Posterior cingulate gyrus (tissue), 11 donors: ENCODE measurements at places on chromosomes 13 and 19.

- DNase-seq, result peak; percentile 89
Observed at GRCh38 chr13:111005808-111006505, 91.1 kb upstream of the ANKRD10 start.

DNA sequence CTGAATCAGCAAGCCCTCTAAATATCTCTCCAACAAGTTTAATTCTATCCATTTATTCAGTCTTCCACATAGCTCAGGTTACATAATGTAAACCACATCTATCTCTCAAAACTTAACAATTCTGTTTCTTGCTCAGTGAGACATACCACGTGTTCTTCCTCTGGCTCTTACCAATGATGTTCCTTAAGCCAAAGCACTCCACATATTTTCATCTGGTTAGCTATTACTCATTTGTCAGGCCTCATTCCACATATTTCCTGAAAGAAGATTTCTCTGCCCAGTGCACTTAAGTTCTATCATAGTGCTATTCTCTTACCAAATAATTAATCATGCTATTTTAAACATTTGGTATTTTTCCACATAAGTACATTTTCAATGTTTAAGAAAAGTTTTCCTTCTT lies 403.3 kb upstream of the ATXN8OS start:
- no peak for DNase-seq

GRCh38 chr19:4375164-4376027 lies 25.0 kb downstream of the SH3GL1 start:
- peak; percentile 94 for DNase-seq

DNA sequence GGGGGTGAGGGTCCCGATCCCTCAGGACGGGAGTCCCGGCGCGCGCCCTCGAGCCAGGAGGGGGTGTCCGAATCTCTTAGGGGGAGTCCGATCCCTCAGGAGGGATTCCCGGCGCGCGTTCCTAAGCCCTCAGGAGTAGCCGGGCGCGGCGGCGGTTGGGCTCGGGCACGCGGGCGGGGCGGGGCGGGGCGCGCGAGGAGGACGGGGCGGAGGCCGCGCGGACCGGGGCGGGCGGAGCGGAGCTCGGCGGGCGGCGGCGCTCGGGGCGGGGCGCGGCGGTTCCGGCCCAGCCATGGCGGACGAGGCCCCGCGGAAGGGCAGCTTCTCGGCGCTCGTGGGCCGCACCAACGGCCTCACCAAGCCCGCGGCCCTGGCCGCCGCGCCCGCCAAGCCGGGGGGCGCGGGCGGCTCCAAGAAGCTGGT lies at the start of gene CUL4A:
Gene CUL4A, plus strand, starts transcription at position 278 of the 423 bp plus-strand sequence. Its CDS starts 15 bp downstream, at position 293.
- DNase-seq, result peak; percentile 88

GRCh38 chr19:16074488-16075365 lies 1.6 kb upstream of the TPM4 start:
- DNase-seq, result no peak

GRCh38 chr19:31500946-31501345 lies 151.7 kb upstream of the TSHZ3 start:
- DNase-seq, result peak; percentile 71

DNA sequence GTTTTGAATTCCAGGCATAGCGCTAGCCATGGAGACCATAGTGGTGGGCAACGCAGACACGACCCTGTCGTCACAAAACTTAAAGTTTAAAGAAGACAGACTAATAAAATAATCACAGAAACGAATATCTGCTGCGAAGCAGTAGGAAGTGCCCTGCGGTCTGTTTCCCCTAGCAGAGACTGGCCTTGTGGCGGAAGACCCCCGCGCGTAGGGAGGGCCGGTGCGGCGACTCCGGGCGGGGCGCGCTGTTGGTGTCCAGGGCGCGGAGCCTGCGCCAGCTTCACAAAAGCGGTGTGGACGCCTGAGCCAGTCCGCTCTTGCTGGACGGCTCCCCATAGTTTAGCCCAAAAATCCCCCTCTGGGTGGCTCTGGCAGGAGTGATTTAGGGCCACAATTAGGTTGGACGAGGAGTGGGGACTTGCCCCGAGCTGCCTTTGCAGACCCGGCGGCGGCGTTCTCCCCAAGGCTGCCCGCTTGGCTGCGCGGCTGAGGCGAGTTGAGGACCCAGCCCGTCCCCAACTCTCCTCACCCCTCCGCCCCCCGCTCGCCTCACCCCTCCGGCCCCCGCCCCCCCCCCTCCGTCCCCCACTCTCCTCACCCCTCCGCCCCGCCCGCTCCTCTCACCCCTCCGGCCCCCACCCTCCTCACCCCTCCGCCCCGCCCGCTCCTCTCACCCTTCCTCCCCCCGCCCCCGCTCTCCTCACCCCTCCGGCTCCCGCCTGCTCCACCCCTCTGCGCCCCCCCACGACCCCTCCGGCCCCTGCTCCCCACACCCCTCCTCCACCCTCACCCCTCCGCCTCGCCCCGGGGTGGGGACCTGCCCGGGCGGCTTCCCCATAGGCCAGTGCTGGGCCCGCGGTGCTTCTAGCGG lies 14.2 kb upstream of the LATS2 start:
- no peak for DNase-seq

DNA sequence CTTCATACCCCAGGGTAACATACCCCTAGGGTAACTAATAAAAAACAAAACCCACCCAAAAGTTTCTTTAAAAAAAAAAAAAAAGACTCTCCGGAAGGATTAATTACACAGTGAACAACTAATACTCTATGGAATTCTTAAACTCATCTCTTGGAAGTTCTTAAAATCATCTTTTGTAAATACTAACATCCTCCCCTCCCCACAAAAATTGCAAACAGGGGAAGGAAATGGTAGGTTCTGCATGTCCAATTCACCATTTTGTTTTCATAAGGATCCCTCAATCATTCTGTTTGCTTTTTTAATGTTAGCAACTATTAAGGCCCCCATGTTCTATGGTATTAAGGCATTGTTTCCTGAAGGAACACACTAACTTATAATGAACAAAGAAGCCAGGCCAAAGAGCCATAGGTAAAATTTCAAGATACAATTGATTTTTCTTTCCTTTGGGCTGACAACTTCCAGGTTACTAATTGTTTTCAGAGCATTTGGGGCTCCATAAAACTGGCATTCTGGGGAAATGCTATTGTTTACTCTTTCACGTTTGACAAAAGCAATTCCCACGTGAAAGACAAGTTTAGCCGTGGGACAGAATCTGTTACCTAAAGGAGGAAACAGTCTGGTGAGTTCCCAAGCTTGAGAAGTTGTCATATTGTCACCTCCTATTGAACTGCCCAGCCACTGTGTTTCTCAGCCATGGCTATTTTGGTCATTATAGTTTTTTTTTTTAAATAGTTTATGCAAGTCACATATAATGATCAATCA lies 107.0 kb downstream of the FLT1 start:
- no peak for DNase-seq

- peak; percentile 96 for DNase-seq
Observed at GRCh38 chr19:35124098-35125060, 8.8 kb downstream of the FXYD3 start.

GRCh38 chr19:49150106-49150943 lies 4.9 kb downstream of the HRC start:
- DNase-seq, result peak; percentile 80

DNA sequence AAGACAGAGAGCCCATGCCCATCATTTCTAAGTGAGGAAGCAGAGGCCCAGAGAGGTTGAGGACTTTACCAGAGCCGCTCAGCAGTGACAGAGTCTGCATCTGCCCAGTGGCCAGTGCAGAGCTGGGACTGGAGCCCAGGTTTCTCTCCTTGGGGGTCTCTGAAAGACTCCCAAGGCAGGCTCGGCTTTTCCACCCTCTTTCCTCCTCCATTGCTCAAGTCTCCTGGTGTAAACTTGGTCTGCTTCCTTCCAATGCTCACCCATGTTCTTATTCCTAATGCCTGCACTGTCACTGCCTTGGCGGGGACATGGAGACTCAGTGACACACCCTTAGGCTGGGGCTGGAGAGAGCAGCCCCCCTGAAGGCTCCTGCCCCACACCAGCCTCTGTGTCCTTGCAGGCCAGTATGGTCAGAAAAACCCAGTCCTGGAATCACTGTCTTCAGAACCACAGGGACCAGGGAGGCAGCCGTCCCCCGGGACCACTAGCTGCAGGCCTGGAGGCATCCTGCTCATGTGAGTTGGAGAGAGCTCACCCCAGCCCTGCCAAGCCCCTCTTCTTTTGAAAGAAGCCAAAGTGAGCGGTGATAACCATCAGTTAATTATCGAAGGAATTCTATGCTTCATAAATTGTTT lies 211.0 kb upstream of the ZNF536 start:
- no peak for DNase-seq

- DNase-seq, result no peak
Observed at GRCh38 chr13:27271570-27272096, 1.0 kb downstream of the RASL11A start.

- no peak for DNase-seq
Observed at GRCh38 chr19:14339741-14340140, 41.5 kb upstream of the ADGRE5 start.

DNA sequence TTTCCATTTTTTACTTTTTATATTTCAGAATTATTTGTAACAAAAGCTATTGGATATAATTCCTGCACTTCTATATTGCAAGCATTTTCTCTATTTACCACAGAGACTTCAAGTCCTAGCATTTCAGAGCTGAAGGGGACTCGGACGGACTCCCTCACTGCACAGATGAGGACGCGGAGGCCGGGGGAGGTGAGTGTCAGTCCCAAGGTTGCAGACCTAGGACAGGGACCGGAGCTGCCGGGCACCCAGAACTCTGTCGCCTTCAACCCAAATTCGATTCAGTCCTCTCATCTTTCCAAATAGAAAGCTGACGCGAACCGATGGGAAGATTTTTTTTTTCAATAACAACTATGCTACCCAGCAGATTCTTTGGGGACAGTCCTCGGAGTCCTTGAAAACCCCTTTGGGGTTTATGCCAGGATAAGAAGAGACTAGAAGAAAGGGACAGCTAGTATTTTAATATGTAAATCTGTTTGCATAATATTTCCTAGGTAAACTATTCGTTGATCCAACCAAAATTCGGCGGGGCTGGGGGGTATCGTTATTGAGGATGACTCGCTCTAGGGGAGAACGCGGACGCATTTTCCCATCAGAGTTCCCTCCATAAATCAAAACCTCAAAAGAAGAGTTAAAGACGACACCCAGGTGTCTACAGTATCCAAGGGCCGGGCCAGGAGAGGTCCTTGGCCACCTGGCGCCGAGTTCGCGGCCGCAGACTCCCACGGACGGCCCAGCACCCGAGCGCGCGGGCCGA lies 803 bp downstream of the FLT3 start:
- DNase-seq, result no peak

- DNase-seq, result peak; percentile 93
Observed at GRCh38 chr19:12792051-12792852, 966 bp downstream of the JUNB start.

- no peak for DNase-seq
Observed at GRCh38 chr19:50300051-50300450, 29.1 kb downstream of the KCNC3 start.

GRCh38 chr13:35990196-35990595 lies 141.0 kb downstream of the DCLK1 start:
- DNase-seq, result no peak

GRCh38 chr13:66222127-66222526 lies 1008.0 kb downstream of the PCDH9 start:
- DNase-seq, result no peak

DNA sequence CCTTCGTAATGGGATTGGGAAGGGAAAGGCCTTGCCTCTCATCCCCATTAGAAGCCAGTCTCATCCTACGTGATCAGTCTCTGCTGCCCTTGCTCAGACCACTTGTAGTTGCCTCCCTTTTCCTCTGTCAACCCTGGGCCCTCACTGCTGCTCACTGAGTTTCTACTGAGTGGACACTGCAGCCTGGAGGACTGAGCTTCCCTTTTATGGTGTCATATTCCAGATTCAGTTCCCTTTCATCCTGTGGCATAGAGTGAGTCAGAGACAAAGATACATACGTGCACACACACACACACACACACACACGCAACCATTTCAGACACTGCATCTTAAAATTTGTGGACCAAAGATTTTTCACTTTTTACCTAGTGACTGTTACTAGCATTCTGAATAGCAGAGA lies 56.6 kb downstream of the COG3 start:
- DNase-seq, result no peak

- no peak for DNase-seq
Observed at GRCh38 chr19:16615808-16616207, 12.2 kb downstream of the MED26 start.

DNA sequence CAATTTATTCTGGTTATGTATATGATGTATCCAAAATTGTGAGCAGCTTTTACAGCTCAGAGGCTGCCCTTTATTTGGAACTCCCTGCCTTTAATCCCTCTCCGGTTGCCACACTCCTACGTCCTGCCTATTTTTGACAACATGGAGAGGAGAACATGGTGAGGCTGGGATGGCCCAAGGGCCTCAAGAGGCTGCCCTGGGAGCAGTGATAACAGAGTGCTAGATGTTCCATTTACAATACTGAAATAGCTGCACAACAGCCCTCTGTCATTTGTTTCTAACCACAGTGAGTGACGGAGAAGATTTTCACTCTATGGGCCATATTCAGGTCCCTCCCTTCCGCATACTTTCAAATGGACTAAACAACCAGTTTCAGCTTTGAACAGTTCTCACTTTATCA lies 33.4 kb downstream of the STARD13 start:
- no peak for DNase-seq
